ENCODE measurements at places on chromosomes 12 and 14. TPM values are rescaled to one million over a fixed set of nuclear protein-coding genes. Genes with fewer than 3 reads are reported as not detected.

The PLD4 gene
- 11.1 TPM for polyA plus RNA-seq

The OAS1 gene
- 26.9 TPM for polyA plus RNA-seq

The ANGEL1 gene
- 29.2 TPM for polyA plus RNA-seq

- no peak for DNase-seq
Observed at GRCh38 chr12:53058674-53059433, 9.0 kb downstream of the TNS2 start.

- DNase-seq, result peak; percentile 92
Observed at GRCh38 chr12:65015850-65016249, 105.3 kb downstream of the WIF1 start.

DNA sequence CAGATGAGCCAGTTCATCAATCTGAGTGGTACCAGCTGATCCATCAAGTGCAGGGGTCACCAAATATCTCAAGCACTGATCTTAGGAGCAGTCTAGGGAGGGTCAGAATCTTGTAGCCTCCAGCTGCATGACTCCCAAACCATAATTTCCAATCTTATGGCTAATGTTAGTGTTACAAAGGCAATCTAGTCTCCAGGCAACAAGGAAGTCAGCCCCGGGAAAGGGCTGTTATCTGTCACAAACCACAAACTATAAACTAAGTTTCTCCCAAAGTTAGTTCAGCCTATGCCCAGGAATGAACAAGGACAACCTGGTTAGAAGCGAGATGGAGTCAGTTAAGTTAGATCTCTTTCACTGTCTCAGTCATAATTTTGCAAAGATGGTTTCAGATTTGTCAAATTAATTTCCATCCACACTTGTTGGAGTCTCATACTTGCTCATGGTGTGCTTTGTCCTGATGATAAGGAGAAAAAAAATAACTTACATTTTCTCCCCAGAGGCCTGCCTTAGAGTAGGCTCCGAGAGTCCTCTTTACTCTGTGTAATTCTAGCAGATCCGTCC is 3.9 kb upstream of the ABHD4 start:
- DNase-seq, result no peak

DNA sequence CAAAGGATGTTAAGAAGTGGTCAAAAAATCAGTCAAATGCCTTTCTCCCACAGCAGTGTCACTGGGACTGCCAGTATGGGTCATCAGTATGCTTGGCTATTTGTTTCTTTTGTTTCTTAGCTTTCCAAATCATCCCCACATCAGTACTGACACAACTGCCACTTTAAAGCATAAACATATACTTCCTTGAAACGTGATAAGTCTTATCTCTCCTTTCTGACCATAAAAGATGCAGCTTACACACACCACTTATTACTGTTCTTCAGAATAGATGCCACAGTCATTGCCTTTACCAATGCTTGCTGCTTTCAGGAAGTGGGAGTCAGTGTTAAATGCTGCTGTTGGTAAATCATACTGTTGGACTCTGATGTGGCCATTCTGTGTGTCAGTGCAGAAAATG is 18.6 kb upstream of the GARIN2 start:
- no peak for DNase-seq

DNA sequence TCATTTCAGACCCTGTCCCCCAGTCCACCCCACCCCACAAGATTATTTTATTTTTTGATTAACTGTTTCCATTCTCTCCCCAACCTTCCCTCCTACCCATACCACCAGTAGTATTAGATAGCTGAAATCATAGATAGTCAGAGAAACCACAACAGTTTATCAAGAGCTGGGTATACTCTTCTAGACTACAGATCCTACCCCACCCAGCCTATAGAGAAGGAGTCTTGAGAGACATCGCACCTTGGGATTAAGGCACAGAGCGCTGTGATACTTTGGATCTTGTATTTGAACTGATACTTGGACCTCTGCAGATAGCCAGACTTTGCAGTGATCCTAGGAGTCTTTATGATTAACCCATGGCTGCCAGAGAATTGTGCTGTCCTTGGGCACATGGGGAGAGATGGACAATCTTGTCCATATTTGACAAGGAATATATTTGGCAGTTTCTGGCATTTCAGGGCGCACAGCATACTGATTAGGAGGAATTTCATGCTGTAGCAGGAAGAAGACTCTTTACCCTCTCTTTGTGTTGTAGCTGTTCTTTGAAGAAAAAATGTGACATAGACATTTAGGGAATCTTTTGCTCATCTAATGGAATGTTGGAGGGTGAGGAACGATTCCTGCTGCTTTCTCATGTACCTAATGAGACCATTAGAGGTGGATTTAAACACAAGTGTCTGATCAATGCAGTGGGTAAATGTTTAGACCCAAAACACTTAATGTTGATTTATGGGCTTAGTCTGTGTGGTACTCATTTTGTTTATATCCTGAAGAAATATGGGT is 982 bp downstream of the RBMS2 start:
- peak; percentile 45 for DNase-seq

- no peak for DNase-seq
Observed at GRCh38 chr14:54395716-54396115, 1.1 kb upstream of the CDKN3 start.

- DNase-seq, result no peak
Observed at GRCh38 chr14:91470216-91470615, 39.9 kb downstream of the PPP4R3A start.

DNA sequence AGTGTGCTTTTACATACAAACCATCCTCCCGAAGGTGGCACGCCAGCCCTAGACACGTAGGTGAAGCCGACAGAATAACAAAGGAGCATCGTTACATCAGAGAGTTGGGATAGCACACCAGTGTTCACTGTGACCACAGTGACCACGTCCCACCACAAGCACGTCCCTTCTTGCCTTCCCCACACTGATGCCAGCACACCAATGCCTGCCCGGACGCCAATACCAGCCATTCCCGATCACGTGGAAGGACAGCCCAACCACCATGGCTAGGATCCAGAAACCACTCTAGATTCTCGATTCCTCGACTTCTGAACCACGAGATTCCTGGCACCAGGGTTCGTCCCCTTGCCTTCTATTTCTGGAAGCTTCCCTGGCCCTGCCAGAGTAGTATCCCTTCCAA is 48.0 kb upstream of the GPR68 start:
- DNase-seq, result no peak

GRCh38 chr14:70189456-70190077 is 816 bp upstream of the SLC8A3 start:
- DNase-seq, result no peak

- no peak for DNase-seq
Observed at GRCh38 chr12:13030541-13031291, 13.5 kb upstream of the FAM234B start.

- no peak for DNase-seq
Observed at GRCh38 chr12:128840862-128841468, 12.3 kb upstream of the GLT1D1 start.

DNA sequence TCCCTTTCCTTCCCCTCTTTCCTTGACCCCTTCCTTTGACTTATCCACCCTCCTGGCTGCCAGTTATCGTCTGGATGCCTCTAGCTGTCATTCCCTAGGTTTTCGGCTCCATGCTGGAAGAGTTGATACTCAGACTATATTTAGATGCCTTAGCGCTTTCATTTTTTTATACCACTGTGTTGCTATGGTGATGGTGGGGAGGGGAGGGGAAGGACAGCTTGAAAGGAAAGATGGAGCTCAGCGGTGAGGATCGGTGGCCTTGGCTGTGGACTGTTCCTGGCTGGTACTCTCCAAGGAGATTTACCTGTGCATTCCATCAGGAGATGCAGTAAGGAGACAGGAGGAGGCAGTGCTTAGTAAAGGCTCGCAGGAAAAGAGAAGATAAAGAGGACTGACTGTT is 108.7 kb downstream of the SLC8A3 start:
- DNase-seq, result no peak

- no peak for DNase-seq
Observed at GRCh38 chr12:128450810-128451209, 183.8 kb downstream of the TMEM132C start.

DNA sequence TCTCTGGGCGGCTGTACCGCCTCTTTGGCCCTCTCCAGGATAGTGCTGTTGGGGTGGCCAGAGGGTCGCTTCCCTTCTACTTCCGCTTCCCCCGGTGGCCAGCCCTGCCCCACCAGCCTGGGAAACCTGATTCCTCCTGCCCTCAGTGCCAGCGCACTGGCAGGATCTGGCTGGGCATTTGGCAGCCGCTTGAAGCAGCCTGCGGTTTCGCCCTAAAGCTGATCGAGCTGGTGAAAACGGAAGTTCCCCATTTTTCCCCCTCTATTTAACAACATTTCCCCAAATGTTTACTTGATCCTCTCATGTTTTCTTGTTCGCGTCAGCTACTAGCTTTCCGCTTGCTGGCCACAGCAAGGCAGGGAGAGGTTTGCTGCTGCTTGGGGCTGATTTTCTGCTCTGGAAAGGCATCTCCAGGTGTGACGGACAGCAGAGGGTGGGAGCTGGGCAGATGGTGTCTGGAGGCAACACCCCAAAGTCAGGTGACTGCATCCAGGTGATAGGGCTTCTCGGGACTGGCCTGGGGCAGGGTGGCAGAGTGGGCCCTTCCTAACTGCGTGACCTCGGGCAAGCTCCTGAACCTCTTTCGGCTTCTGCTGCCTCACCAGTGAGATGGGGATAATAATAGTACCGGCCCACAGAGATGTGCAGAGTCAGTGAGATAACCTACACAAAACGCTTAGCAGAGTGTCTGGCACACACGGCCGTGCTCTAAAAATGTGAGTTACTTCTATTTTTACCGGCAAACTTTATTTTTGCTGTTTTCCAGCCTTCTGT is 53.1 kb downstream of the TSPAN9 start:
- no peak for DNase-seq

- no peak for DNase-seq
Observed at GRCh38 chr14:100474196-100474595, 113.0 kb downstream of the BEGAIN start.

GRCh38 chr14:39740454-39740853 is 308.2 kb upstream of the FBXO33 start:
- DNase-seq, result no peak

DNA sequence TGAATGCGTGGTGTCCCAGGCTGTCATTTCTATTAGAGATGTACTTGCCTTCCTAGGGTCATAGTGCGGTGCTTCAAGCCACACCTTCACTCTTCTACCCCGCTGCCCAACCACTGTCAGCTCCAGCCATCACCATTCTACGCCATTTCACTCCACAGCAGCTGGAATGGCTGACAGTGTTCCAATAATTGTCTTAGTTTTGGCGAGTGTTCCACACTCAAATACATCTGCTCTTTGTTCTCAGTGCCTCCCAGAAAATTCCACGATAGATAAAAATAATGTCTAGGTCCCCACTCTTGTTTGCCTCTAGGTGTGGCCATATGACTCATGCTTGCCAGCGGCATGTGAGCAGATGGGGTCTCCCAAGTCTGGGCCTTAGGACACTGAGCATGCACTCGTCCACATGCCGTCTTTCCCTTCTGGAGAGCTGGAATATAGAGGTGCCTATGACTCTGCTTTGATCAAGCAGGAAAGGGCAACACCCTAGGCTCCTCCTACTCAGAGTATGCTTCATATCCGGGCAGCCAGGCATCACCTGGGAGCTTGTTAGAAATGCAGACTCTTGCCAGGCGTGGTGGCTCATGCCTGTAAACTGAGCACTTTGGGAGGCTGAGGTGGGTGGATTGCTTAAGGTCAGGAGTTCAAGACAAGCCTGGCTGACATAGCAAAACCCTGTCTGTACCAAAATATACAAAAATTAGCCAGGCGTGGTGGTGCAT is 163.0 kb downstream of the BRMS1L start:
- DNase-seq, result no peak

GRCh38 chr14:63833728-63834127 is 19.1 kb upstream of the SYNE2 start:
- DNase-seq, result no peak

GRCh38 chr14:101891471-101891870 is 72.9 kb upstream of the DYNC1H1 start:
- DNase-seq, result no peak

DNA sequence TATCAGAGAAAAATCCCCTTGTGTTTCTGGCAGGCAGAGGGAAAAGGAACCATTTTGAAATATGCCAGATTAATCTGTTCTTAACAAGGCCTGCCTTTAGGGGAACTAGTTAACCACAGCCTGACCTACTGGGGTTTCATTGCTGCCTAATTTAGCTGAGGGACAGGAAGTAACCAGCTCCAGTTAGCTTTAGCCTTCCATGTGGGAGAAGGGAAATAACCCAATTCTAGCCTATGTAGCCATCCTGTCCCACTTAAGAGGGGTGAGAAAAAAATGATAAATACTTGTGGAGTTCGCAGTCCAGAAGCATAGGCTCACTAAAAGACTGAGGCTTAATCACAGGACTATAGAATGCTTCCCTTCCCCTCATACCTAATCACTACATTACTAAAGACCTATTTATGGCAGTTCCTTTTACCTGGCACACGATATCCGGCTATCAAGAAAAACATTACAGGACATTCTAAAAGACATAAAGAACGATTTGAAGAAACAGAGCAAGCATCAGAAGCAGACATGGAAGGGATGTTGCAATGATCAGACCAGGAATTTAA is 22.8 kb downstream of the COX8C start:
- no peak for DNase-seq

DNA sequence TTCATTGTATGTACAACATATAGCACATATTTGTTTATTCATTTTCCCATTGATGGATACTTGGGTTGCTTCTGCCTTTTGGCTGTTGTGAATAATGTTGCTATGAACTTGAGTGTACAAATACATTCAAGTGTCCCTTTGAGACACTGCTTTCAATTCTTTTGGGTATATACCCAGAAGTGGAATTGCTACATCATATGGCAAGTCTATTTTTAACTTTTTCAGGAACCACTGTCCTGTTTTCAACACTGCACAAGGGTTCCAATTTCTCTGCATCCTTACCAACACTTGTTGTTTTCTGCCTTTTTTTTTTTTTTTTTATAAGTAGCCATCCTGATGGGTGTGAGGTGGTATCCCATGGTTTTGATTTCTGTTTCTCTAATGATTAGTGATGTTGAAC is 15.9 kb downstream of the RBMS2 start:
- no peak for DNase-seq

- DNase-seq, result no peak
Observed at GRCh38 chr14:24613241-24613640, 3.8 kb upstream of the GZMH start.

DNA sequence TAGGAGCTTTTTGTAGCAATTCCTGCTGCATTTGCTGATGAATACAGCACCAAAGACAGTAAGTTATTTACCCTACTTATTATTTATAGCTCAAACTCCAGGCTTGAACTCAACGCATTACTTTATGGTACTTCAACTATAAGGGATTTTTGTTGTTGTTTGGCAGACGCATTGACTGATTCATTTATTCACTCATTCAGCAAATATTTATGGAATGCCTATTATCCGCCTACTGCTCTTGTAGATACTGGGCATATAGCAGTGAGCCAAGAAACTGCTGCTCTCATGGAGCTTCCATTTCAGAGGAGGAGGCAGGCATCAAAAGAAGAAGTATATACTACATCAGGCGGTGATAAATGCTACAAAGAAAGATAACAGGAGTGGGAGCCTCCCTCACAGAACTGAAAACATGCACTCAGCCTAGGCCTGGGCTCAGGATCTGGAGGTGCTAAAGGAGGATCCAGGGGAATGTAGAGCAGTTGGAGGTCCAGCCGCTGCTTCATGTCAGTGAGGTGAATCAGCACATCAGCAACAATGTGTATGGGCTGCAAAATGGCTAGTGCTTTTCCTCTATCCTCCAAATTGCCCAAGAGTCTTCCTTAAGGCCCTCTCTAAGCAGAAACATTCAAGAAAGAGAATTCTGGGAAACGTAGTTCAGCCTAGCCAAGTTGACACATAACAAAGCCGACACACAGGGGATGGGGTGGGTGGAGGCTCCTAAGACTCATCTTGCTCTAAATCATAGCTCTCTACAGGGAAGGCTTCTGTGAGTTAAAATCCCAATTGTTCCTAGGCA is 157.5 kb downstream of the NRXN3 start:
- DNase-seq, result no peak

All from large intestine (tissue), 12 donors.